ENCODE measurements at places on chromosomes 4 and X.

- DNase-seq: no peak
Measured at GRCh38 chr4:156961196-156962057, 10.2 kb downstream of the PDGFC start.

GRCh38 chrX:150508451-150509367, 59.7 kb upstream of the MTM1 start:
- no peak for DNase-seq

DNA sequence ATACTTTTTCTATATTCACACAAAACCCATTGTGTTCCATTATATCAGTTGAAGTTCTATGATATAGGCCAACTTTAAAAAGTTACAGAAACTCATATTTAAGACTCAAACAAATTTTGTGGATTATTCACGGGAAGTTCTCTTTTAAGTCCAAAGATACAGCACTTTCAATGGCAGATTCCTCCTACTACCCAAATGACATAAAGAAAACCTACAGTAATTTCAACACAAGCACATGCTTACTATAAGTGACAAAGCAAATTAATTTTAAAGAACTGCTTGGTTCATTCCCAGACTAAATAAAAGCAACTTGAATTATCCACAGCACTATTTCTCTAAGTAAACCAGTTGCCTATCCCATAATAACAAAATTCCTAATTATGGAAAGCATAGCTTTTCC, 4.1 kb downstream of the PPA2 start:
- DNase-seq: no peak

DNA sequence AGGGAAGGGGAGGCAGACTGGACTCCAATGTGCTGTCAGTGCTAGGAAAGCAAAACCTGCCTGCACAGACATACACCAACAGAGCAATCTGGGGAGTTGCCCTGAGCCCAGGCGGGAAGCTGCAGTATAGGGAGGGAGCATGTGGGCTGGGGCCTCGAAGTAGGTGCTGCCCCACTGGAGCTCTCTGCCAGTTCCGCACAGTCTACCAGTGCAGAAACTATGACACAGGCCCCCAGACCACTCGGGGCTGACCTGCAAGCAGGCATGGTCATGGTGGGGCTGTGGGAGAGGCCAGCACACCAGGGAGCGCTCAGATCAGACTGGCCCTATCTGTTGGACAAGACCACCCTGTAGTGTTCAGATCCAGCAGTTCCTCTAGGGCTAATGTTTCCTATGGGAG, 344.1 kb upstream of the TRAM1L1 start:
- DNase-seq: no peak

GRCh38 chr4:164508097-164508496, 245.8 kb upstream of the SMIM31 start:
- DNase-seq: no peak

DNA sequence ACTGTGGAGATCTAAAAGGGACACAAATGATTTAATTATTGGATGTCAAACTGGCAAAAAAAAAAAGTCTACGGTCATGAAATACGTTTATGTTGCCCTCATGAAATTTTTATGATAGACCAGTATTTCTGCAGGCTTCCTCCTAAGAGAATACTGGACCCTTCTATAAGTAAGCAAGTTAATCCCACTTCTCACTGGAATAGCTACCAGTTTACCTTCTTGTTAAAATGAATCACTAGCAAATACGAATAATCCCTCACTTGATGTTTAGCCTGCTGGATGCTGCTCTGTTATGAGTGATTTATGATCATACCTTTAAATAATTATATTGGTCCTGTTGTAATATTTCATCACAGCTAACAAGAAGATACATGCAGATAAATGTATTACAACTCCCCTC, 39.6 kb upstream of the GRID2 start:
- no peak for DNase-seq

DNA sequence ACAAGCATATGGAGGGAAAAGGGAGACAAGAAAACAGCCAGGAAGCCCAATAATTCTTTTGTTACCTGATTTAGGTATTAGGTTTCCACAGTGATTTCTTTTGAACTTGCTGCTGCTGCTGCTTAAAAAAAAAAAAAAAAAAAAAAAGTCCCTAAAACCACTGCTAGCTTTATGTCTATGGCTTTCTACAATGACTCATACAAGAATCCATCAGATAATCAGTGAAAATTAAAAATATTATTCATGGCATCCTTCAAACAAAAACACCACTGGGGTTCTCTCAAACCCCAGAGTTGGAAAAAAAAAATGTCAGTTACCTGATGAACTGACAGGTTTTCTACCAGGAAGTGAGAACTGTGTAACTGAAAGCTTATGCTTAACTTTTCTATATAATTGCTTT, 14.3 kb downstream of the EPHA5 start:
- no peak for DNase-seq

GRCh38 chrX:107978707-107979307, 3.4 kb downstream of the TEX13B start:
- DNase-seq: no peak

GRCh38 chr4:34935739-34936138, 1308.6 kb downstream of the ARAP2 start:
- DNase-seq: no peak

DNA sequence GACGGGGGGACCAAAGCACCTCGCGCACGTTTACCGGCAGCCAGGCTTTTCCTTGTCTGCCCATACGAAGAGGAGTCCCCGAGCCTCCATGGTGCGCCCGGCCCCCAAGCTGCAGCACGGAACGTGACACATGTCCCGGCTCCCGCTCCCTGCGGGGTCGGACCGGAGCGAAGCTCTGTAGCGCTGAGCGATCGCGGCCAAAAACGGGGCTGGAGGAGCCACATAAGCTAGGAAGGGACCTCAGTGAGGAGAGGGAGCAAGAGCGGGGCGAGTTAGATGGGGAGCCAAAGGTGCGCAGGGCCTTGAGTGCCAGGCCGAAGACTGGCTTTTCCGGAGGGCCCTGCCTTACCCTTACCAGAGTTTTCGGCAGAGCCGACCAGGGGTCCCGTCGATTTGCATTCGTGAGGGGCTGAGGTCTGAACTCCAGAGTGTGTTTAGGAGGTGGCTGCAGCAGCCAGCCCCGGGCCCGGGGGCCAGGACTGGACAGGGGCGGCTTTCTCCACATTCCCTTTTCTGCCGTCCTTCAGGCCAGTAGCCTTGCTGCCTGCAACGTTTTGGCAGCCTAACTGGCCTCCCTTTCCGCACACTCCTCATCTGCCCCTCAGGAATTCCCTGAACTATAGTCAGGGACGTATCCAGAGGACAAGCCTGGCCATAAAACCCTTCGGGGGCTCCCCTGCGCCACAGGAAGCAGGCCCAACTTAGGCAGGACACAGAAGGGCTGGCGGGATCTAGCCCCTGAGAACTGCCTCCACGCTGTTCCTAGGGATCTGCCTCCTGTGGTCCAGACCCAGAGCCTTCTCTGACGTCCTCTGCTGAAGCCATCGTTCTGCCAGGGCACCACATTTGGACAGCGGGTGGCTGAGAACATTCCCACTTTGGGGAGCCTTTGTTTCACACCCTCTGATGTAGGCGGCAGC, 689 bp downstream of the SSR4 start:
- no peak for DNase-seq

DNA sequence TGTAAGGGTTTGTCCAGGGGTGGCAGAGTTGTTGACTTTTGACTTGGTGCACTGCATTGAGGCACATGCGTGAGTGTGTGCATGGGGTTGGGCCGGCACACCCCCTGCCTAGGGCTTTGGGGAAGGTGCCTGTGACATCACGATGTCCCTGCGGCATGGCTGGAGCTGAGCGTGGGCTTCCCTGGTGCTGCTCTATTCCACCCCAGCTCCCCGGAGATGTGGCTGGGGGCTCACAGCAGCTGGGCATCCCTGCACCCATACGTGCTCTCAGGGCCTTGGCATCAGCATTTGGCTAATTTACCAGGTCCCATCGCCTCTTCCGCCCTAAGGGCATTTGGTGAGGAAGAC, 5.7 kb downstream of the PSAPL1 start:
- no peak for DNase-seq
